ENCODE measurements at places on chromosomes 12 and 14.

DNA sequence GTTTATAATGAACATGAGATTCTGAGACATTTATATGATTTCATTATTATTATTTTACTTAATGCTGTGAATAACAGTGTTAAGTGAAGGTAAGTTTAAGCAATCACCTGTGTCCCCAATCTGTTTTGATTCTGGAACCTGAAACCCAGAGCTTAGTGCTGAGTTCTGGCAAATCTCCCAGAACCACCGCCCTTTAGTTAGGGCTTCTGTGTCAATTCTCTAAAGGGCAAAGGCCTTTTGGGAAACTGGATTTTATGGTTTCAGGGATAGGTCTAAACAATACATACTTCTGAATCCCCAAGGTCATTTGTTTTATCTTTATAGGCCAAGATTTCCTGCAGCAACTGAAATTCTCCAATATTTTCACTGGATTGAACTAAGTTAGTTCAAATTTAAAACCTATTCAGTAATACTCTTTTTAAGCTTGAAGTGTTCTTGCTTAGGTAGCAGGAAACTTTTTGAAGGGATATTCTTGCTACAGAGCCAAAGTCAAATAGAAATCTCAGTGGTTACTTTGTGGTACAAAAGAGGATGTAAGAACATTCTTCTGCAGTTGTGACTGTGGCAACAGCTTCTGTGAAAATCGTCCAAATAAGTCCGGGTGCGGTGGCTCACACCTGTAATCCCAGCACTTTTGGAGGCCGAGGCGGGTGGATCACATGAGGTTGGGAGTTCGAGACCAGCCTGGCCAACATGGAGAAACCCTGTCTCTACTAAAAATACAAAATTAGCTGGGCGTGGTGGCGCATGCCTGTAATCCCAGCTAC, 10.0 kb upstream of the PKP2 start:
- DNase-seq: no peak

DNA sequence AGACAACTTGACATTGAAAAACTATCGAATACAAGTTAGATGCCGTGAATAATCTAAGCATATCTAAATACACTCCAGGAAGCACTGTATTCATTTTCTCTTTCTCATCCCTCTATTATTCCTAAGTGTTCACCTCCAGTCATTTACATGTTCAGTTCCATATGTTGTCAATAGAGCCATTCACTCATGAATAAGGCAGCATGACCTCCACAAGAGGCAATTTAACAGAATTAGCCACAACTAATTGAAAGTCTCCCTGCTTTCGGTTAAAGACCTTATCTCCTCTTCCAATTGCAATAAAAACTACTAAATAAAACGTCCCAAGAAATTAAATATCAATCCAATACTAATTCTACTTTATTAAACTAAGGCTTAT, 1.8 kb downstream of the LRIG3 start:
- no peak for DNase-seq

DNA sequence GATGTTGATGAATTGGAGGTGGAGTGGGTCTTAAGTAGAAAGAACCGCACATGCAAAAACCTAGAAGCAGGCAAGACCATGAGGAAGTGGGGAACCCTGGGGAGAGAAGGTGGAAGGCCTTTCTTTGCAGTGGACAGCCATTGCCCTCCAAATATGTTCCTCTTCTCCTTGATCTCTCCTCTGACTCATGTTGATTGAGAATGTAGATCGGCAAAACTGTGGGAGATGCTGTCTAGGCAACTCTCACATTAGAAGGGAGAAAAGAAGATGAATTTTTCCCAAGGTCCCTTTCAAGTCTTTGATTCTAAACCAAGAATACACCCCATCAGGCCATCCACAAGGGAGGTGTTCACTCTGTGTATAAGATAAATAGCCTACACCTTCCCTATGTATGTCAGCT, 257.5 kb downstream of the MSRB3 start:
- DNase-seq: no peak

- DNase-seq: no peak
Observed at GRCh38 chr12:3416670-3417069, 74.3 kb upstream of the PRMT8 start.

- DNase-seq: no peak
Observed at GRCh38 chr14:85695300-85695699, 165.4 kb downstream of the FLRT2 start.

DNA sequence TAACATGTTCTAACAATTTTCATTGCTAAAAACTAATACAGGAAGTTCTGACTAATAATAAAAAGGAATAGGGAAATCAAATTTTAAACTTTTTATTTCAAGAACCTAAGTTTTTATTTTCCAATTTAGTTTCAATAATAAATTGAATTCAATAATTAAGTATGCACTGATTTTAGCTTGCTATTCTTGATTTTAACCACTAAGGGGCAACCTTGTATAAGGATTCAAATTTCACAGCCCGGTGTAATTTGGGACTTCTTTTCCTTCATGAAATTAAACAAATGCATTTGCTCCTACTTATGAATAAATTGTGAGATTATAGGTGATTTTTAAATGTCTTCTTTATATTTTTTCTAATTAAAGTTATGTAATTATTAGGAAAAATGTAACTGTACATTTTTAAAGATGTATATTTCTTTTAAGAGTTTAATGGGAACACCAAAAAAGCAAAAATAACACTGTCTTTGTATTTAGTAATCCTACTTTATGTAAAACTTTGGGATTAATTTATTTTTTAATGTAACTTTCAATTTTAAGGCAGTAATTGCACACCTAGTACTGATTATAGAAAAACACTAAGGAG, 241.4 kb upstream of the PDZRN4 start:
- no peak for DNase-seq

- no peak for DNase-seq
Observed at GRCh38 chr12:49825971-49826421, 2.2 kb downstream of the NCKAP5L start.

- no peak for DNase-seq
Observed at GRCh38 chr12:120925740-120926563, 21.8 kb upstream of the SPPL3 start.

- DNase-seq: no peak
Observed at GRCh38 chr12:125104982-125105381, 39.7 kb downstream of the AACS start.

GRCh38 chr14:99286761-99287160, 14.8 kb upstream of the BCL11B start:
- no peak for DNase-seq

- DNase-seq: no peak
Observed at GRCh38 chr12:92701441-92701840, 1.3 kb upstream of the PLEKHG7 start.

- no peak for DNase-seq
Observed at GRCh38 chr12:75888874-75889613, 142.5 kb downstream of the PHLDA1 start.

GRCh38 chr14:96191353-96191752, 13.3 kb upstream of the BDKRB2 start:
- no peak for DNase-seq

- DNase-seq: no peak
Observed at GRCh38 chr12:88493636-88494035, 86.6 kb downstream of the KITLG start.

GRCh38 chr12:6262211-6262610, 48.3 kb upstream of the PLEKHG6 start:
- no peak for DNase-seq

- no peak for DNase-seq
Observed at GRCh38 chr14:53399057-53399456, 245.9 kb upstream of the DDHD1 start.

DNA sequence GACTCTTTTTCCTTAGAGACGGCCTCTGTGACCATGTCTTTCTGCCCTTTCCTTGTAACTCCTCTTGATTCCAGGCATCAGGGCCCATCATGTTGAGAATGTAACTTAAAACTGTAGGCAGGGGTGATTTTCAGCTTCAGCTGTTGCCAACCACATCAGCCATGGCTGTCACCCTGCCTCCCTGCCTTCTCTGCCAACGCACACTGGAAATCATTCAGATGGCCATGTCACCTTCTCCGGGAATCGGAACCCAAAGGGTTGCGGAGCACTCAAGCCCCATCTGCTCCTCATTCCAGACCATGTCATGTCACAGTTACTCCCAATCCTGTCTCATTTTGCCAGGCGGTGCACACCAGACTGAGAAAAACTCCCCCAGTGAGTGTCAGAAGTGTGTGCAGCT, 72.1 kb downstream of the EMP1 start:
- no peak for DNase-seq

- no peak for DNase-seq
Observed at GRCh38 chr12:93772003-93772700, 95.0 kb downstream of the CRADD start.

DNA sequence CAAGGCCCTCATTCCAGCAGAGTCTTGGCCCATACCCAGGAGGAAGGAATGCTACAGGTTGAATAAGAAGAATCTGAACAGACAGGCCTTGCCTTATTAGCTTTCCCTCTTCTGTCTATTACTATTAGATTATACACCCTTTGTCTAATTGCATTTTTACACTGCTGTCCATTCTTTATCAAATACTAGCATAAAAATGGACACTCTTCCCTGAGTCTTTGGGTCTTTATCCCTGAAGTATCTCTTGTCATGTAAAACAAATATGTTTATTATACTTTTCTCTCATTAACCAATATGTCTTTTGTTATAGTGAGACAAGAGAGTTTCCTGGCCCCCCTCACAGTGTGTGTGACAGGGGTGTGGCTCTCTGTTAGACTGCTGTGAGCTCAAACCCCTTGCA, 897.4 kb upstream of the SEL1L start:
- no peak for DNase-seq

GRCh38 chr12:92183575-92183974, 37.9 kb upstream of the BTG1 start:
- no peak for DNase-seq

DNA sequence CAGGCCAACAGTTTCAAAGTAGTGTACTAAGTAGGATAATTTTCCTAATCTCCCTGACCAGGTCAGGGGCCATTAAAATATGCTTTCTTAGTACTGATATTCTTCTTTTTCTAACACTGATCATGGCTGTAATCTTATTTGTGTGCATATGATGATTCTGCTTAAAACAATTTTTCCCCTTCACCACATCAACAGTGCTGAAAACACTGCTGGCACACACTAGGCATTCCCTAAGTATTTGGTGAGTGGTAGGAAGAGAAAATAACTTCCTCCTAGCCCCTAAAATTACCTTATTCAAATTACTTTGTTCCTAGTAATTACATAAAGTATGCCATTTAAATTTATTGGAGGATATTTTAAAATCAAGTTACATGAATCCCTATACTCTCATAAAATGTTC, 49.9 kb upstream of the BBS10 start:
- DNase-seq: no peak
